ENCODE measurements at places on chromosomes 7 and 10. TPM values are rescaled to one million over a fixed set of nuclear protein-coding genes. Genes with fewer than 3 reads are reported as not detected.
A peak's percentile ranks its signal among the peaks of the same experiment; 100 is the strongest.

- DNase-seq, result no peak
Observed at GRCh38 chr7:2068693-2069471, 163.9 kb downstream of the MAD1L1 start.

DNA sequence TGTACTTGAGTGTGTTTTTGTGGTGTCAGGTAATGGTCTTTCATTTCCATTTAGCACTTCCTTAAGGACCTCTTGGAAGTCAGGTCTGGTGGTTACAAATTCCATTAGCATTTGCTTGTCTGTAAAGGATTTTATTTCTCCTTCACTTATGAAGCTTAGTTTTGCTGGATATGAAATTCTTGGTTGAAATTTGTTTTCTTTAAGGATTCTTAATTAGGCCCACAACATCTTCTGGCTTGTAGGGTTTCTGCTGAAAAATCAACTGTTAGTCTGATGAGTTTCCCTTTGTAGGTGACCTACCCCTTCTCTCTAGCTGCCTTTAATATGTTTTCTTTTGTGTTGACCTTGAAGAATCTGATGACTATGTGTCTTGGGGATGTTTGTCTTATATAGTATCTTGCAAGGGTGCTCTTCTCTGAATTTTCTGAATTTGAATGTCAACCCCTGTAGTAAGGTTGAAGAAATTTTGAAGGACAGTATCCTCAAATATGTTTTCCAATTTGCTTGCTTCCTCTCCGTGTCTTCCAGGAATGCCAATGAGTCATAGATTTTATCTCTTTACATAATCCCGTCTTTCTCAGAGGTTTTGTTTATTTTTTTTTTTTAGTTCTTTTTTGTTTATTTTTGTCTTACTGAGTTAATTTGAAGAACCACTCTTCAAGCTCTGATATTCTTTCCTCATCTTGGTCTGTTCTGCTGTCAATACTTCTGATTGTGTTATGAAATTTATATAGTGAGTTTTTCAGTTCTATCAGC is 70.2 kb downstream of the SLC39A12 start:
- DNase-seq, result no peak

CTAGE4 gene
- polyA plus RNA-seq, result 2.0 TPM

PIP4K2A gene
- polyA plus RNA-seq, result 24.2 TPM

DNA sequence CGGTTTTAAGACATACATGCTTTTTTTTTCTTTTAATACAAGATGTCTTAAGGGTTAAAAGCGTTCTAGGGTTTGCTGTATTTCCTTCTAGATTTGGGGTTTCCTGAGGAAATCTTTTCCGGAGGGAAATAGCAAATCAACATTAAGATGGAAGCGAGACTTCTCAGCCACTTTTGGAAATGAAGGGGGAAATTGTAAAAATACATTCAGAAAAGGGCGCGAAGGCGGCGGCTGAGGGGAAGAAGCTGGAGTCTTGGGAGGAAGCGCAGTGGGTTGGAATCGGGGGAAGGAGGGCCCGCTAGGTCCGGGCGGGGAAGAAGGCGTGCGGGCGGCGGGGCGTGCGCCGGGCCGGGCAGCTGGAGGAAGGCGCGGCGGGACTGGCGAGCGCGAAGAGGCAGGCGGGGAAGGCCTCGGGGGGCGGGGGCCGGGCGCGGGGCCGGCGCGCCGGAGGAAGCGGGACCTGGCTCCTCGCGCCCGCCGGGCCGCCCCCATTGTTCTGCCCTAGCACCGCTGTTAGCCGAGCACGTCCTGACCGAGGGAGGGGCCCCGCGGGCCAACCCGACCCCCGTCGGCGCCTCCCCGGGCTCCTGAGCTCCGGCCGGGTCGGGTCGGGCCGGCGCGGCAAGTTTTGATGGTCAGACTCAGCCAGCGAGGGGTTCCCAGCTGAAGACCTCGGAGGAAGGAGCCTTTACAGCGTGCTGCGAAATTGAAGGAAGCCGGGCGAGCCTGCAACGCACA is 1.5 kb upstream of the SKIDA1 start:
- DNase-seq, result peak; percentile 85

DNA sequence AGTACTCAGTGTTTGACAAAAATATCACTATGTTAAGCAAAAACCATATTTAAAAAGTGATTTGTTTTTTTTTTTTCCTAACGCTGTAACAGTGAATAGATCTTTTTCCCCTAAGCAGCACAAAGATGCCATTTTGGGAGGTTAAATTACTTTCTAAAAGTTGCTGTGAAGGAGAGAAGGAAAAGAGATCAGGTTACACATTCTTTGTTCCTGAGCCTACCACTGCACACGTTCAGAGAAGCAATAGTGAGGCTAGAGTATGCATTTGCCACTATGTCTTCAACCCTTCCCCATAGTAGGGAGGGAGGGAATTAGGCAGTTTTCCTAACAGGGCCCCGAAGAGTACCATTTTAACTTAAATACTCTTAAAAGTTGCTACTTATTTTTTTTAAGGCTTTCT is 38.9 kb downstream of the BMPR1A start:
- no peak for DNase-seq

Measured in aorta (tissue), 5 donors.